NCI-H1694 (cell line): ENCODE measurements at places on chromosomes 3 and 15.

GRCh38 chr3:107325446-107325845 lies 51.8 kb upstream of the CCDC54 start:
- DNase-seq = no peak

- DNase-seq = no peak
Measured at GRCh38 chr3:65151666-65152065, 463.9 kb upstream of the ADAMTS9 start.

DNA sequence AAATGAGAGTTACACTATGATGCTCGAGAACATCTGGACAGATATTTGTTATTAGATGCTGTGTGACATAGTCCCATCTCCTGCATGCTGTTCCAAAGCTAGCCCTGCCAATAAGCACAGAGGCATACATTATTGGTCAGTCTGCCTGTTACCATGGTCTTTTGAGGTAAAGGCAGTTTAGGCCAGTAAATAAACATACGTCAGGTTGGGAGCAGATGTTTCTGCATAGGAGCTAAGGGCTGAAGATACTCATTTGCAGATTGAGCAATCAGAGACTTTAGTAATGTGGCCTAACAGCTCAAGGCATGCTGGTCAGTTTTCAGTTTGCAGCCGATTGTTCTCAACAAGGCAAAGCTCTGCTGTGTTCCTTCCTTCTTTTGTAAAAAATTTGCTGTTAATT lies 192.9 kb downstream of the ADAMTSL3 start:
- DNase-seq = no peak

GRCh38 chr3:131806736-131807135 lies 228.1 kb downstream of the CPNE4 start:
- no peak for DNase-seq

DNA sequence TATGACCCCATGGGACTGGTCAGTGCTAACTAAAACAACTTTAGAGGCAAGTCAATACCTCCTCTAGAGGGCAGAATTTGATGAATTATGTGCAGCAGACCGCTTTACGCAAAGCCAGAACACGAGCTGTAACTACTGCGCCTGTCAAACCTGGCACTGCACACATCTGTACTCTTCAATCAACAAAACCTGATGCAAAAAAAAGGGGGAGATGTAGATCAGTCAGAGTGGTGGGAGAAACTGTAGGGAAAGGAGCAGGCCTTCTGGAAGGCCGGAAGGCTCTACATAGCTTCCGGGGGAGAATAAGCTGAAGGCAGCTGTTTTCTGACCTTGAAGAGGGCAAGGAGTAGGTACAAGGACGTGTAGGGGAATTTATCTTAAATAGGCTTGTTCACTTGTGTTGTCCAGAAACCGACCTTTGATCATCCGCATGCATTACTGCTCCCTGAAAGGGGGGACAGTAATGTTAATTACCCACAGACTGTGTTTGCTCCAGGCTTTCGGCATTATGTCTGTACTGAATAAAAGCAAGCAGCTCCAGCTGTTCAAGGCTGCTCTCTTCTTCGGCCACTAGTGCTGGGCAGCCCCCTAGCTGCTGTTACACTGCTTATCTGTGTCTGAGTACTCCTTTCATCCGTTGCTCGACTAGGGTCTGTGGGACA lies 41.0 kb downstream of the GPR160 start:
- no peak for DNase-seq

DNA sequence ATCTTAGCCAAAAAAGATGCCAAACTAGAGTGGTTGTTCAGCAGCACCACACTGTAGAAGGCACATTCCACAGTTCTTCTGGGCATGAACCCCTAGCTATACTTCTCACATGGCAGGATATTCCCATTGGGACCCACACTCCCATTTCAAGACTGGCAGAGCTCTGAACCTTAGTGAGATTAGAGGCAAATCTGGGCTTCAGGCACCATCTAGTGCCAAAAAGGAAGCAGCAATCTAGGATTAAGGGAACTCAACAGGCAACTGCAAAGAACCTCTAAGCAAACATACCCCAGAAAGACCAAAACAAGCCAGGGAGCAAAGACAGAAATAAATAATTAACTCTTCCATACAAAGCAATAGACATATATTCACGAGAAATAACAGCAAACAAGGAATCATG lies 66.2 kb downstream of the TAFA4 start:
- no peak for DNase-seq

DNA sequence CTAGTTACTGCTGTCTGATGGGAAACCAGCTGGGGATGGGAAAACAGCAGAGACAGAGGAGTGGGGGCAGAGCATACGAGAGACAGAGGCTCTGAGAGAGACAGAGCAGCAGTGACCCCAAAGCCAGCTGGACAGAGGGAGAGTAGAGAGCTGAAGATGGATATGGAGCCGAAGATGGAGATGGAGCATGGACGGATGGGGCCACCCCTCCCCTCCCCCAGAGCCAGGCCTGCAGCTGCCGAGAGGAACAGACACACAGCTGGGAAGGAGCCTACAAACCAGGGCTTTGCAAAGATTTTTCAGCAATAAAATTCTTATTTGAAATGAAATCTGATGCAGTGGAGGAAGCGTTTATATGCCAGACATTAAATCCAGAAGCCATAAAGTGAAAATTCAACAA lies 167.6 kb upstream of the LINGO1 start:
- no peak for DNase-seq

GRCh38 chr3:124577494-124578167 lies 152.6 kb upstream of the UMPS start:
- DNase-seq = no peak

GRCh38 chr3:143240886-143241285 lies 121.3 kb downstream of the CHST2 start:
- no peak for DNase-seq

DNA sequence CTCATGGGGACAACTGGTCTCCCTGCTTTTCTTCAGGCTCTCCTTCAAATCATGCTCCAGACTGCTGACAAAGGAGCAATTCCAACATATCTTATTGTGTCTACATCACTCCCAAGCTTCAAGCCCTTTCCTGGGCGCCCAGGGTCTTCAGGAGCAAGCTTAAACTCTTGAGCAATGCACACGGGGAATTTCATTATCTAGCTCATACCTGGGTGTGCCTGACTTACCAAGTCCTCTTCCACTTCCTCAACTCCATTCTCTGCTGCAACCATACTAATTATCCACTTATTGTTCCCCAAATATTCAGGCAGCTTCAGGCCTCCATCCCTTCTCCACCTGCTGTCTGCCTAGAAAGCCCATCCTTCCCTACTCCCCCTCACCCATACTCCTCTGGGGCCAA lies 50.6 kb downstream of the B3GNT5 start:
- no peak for DNase-seq

DNA sequence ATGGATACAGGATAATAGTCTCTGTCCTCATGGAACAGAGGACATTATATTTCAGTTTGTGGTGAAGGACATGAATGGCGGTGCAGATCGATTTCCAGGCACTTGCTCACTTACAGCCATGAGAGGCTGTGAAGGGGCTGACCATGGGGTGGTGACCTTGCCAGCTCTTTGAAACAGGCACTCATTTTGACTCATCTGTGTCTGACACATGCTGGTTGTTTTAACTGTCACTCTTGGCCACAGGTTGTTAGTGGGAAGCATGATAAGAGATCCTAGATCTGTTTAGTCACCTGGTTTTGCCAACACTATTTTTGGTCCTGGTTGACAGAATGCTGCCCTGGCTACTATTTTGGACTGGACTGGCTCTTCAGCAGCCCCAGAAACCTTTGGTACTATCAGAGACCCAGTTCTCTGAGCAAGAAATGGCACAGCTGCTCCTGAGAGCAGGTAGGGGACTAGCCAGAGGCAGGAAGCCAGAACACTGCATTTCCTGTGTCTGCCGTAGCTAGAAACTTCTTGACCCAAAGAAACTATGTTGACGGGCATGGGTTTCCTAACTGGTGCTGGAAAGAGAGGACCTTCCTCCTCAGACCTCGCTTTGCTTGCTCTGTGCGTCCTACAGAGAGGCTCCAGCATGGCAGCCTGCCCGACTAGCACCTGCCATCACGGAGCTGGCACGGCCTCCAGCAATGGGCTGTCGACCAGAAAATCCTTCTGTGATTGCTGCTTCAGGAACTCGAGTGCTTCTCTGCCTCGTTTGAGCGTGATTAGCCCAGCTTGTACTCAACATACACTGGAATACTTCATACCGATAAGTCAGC lies 6.3 kb downstream of the PXYLP1 start:
- peak; percentile 84 for DNase-seq

GRCh38 chr3:81339040-81339845 lies 422.2 kb downstream of the GBE1 start:
- no peak for DNase-seq

DNA sequence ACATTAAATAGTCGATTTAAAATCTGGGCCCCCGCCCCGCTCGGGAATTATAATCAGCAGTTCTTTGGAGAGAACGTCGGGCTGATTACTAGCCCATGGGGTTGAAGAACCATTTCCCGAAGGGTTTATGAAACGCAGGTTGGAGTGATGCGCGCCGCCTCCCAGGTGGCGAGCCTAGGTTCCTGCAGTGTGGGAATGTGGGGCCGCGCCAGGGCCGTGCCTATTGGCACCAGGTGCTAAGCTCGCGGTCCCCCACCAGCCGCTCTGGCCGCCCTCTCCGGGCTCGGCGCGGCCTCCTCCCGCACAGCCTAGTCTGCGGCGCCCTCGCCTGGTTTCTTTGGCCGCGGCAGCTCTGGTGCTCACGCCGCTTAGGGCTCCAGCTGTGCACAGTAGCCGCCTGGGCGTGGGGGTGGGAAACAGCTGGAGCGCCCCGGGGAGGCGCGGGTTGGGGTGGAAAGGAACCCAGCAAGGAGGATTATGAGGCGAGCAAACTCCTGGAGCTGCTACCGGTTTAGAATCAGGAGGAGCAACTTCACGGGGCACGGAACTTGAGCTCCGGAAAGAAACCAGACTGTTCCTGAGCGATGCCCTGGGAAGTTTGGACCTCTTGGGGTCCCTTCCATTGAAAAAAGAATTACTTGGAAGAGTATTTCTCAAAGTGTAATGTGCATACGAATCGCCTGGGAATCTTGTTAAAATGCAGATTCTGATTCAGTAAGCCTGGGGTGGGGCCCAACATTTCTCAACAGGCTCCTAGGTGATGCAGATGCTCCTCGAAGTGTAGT lies 5.6 kb upstream of the MECOM start:
- DNase-seq = peak; percentile 11

GRCh38 chr3:134627831-134628230 lies 23.0 kb downstream of the KY start:
- no peak for DNase-seq

GRCh38 chr3:7207125-7207524 lies 346.2 kb downstream of the GRM7 start:
- no peak for DNase-seq

GRCh38 chr3:128835096-128835495 lies 44.3 kb upstream of the ACAD9 start:
- DNase-seq = no peak

GRCh38 chr15:79160211-79160610 lies 69.6 kb upstream of the RASGRF1 start:
- DNase-seq = no peak

DNA sequence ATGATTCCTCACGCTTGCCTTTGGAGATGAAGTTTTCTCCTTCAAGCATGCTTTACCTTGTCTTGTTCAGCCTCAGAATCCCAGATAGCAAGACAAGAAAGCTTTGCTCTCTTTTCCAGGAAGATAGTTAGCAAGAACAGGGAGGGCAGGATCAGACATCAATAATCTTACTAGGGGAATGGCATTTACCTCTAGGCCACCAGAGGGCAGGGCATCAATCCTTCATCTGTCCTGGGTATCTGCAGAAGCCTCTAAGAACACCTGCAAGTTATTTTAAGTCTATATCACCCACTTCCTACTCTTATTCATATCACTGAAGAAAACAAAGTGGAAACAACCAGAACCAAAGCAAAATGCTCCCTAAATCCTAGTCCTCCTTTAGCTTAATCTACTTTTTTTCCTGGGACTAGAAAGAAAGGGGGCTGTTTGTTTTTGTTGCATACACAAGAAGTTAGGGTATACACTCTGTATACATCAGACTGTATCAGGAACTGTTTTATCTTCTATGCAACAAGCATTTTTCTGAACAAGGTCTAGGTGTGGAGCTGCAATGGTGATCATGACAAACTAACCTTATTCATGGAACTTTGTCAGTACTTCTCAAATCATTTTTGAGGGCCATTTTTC lies 862.5 kb downstream of the CADM2 start:
- DNase-seq = no peak

DNA sequence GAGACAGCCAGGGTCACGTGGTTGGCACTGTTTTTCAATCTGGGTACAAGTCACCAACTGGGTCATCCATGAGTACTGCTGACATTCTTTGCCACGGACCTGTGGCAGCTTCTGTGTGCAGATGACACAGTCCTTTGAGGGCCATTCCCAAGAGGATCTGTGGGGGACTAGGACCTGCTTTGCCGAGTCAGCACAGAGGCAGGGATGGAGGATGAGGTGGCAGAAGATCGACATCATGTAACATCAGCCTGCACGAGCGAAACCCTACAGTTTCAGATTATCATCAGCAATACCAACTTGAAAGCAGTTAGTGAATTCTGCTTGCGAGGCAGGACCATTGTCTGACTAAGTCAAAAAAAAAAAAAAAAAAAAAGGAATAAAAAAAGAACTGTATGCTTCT lies 227.7 kb downstream of the FOXP1 start:
- DNase-seq = no peak

DNA sequence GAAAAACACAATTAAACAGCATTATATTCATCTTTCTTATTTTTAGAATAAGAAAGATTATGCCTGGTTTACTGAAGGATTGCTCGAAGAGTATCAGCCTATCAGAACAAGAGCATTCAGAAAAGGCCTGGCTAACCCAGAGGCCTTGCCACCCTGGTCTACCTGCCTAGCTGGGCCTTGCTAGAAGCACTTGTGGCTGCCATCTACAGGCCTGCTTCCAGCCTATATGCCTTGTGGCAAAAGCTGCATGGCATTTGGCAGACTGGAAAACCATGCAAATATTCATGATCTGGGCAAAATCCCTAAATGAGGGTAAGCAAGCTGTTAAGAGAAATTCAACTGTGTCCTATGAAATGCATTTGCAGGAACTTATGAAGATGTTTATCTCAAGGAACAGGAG lies 9.3 kb upstream of the ATP13A4 start:
- peak; percentile 7 for DNase-seq

DNA sequence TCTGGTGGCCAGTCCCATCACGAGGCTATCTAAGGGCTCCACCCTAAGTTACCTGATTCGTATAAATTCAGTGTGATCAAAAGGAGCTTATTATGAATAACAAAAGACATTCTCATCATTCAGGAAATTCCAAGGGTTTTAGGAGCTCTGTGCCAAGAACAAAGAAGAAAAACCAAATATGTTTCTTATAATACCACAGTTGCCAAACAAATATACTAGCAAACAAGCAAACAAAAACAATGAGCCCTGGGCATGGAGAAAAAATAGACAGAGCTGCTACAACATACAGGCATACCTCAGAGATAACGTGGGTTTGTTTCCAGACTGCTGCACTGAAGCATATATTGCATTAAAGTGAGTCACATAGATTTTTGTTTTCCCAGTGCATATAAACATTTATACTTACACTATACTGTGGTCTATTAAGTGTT lies 20.2 kb upstream of the CFAP161 start:
- DNase-seq = no peak

- no peak for DNase-seq
Measured at GRCh38 chr3:100184948-100185570, 70.8 kb upstream of the FILIP1L start.

- DNase-seq = no peak
Measured at GRCh38 chr15:62390791-62391640, 225.9 kb upstream of the C2CD4B start.
